ENCODE measurements at places on chromosomes 4 and X.

GRCh38 chrX:49106296-49106695, 17.2 kb downstream of the GPKOW start:
- no peak for DNase-seq

GRCh38 chr4:41613386-41613785, 75.4 kb downstream of the LIMCH1 start:
- DNase-seq = no peak

DNA sequence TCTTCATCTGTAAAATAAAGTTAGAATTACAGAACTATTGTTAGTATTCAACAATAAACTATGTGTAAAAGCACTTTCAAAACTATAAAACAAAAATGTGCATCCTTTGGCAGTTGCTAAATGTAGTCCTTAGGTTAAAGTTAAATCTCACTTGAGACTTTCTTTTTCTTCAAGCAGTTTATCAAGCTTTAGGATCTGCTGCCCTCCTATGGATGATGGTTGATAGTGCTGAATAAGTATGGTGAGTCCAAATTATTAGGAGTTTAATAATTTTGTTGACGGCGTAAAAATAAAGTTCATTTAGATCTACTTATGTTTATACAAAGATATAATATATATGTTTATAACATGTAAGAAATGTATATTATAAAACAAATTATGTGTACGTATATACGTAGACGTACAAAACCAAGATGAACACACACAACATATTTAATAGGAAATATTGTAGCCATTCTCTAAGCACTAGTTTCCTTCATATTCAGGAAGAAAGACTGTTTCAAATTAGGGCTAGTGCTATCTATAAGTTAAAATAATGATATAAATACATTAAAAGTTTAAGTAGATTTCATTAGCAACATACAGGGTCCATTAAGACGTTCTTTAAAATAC, 22.3 kb downstream of the UGT2A2 start:
- no peak for DNase-seq

- no peak for DNase-seq
These were observed 511.4 kb upstream of the DIPK2B start for GRCh38 chrX:45712067-45712466.

GRCh38 chrX:52270453-52271116, 85.9 kb downstream of the MAGED4 start:
- DNase-seq = no peak

DNA sequence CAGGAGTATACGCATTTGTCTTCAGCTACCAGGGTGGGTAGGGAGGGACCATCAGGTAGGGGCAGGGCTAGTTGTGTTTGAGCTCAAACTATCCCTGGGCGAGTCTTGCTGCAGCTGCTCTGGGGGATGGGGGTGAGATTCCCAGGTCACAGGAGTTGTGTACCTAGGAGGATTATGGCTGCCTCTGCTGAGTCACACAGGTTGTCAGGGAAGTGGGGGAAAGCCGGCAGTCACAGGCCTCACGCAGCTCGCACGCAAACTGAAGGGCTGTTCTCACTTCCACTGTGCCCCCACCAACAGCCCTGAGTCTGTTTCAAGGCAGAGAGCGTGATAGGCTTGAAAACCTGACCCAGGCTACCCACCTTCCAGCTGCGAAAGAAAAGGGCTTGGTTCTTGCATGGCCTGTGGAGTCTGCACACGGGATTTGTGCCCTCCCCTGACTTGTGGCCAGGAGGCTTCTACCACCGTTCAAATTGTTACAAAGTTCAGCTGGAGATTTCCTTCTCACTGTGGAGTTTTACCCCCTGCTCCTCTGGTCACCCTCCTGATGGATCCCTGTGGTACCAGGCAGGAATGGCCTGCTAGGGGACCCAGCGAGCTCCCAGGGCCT, 63.8 kb downstream of the ARFIP1 start:
- no peak for DNase-seq

DNA sequence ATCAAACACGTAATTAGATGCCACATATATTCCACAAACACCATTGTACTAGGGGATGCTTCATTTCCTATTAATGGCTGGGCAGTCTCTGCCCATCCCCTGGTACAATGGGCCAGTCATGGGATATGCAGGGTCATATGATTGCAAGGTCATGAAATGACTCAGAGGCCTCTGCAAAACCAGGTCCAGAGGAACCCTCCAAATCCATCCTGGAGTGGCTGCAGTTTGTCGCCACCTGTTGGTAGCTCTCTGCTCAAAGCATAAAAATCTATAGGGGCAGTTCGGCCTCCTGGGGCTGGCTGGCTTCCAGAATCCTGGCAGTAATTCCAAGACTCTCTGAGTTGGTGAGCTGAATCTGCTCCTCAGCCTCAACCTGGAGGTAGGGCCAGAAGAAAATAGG, 22.9 kb upstream of the PUDP start:
- DNase-seq = no peak

GRCh38 chr4:87555773-87556619, 26.8 kb upstream of the SPARCL1 start:
- DNase-seq = no peak

- DNase-seq = no peak
These were observed 984.0 kb upstream of the TENM3 start for GRCh38 chr4:181259081-181259709.

DNA sequence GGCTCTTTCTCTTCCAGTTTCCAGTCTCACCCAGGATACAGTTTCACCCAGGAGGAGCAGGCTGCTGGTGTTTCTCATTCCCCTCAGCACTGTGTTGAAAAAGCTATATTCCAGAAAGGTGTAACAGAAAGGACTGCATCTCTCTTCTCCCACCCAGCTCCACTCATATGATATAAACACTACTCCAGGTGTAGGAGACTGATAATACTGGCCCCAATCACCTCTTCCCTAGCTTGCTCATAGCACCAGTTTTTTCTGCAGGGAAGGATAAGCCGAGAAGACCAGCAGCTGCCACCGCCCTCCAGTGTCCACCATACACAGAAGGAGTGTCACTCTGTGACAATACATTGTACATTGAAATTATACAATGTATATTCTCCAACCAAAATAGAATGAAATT, 105.5 kb upstream of the STK26 start:
- DNase-seq = no peak

DNA sequence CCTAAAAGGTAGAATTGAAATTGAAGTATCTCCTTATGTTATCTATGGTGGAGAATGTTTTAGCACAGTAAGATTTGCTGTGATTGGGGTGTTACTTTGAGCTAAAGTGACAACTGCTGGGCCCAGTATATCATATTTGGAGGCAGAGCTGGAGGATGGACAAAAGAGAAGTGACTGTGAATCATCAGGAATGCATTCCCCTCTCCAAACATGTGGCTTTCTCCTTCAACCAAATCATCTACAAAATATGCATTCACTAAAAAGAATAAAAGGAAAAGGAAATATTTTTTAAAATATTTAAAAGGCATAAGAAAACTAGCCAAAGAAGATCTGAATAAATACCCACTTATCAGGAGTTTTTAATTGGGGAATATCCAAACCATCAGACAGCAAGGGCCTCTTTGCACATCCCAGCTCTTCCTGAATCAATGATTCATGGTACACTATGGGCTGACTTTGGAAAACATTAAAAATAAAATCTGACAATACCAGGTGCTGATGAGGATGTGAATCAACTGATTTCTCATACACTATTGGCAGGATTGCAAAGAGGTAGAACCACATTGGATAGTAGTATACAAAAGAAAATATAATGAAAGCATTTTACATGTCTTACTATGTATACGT, 671.7 kb upstream of the NR3C2 start:
- no peak for DNase-seq

DNA sequence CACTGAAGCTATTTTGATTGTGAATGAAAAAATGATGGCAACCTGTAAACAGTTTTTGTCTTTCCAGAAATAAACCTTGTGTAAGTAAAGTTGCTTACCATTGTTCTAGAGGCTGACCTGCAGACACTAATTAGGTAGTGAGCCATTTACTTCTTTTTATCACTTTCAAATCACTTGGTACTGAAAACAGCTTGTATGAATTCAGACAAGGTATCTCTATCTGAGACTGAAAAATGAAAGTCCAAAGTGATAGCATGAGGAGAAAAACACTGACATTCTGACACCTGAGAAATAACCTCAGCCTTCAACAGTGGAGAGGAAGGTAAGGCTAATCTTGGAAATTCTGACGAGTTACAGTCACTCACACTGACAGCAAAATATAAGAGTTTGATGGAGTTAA, 238.8 kb downstream of the GPC3 start:
- no peak for DNase-seq

All from nucleus accumbens (tissue), 56 donors.